ENCODE measurements at places on chromosomes 12 and 14.
A peak's percentile ranks its signal among the peaks of the same experiment; 100 is the strongest.

- DNase-seq, result peak; percentile 92
Observed at GRCh38 chr12:133080026-133080367, 726 bp upstream of the ZNF140 start.

DNA sequence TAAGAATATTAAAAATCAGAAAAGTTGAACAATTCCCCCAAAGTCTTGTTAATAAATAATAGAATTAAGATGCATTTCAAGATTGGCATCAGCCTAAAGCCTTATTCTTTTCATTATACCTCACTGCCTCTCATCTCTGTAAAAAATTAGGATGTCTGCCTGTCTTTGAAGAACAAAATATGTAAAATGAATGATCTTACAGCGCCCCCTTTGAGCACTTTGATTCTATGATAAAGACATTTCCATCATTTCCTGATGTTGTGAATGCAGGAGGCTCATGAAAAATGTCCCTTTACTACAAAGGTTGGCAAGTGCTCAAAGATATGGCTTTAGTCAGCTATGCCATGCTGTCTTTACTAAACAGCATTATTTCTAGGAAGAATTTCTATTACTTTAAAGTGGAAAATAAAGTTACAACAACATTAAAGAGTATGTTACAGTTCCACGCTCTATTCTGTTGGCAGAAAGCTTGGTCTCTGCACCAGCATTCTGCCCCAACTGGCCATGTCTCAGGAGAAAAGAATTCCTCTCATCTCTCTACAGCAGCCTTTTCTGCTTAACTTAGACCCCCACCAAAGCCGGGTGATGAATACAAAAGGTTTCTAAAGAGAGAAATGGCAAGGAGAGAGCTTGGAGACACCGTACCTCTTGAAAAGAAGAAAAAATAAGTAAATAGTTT is 95.1 kb downstream of the LLPH start:
- no peak for DNase-seq

- DNase-seq, result no peak
Observed at GRCh38 chr14:61428261-61428660, 106.9 kb downstream of the PRKCH start.

GRCh38 chr12:112755507-112755906 is 36.0 kb upstream of the RPH3A start:
- DNase-seq, result no peak

- DNase-seq, result no peak
Observed at GRCh38 chr12:14332482-14332881, 33.0 kb upstream of the ATF7IP start.

- DNase-seq, result no peak
Observed at GRCh38 chr14:90111895-90112534, 50.2 kb downstream of the KCNK13 start.

GRCh38 chr12:1880876-1881275 is 37.6 kb downstream of the CACNA2D4 start:
- DNase-seq, result no peak

GRCh38 chr12:45557016-45557415 is 172.5 kb upstream of the ARID2 start:
- no peak for DNase-seq

DNA sequence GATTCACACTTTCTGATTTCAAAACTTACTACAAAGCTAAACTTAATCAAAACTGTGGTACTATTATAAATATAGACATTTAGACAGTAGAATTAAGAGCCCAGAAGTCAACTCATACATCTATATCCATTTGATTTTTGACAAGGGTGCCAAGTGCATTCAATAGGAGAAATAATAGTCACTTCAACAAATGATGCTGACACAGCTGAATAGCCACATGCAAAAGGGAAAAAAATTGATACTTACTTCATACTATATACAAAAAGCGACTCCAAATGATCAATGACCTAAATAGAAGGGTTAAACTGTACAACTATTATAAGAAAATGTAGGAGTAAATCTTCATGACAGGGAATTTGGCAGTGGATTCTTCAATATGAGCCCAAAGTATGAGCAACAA is 40.7 kb upstream of the SYT10 start:
- DNase-seq, result no peak

GRCh38 chr12:2198005-2198501 is 145.3 kb downstream of the CACNA1C start:
- no peak for DNase-seq

GRCh38 chr12:19515179-19515578 is 75.9 kb downstream of the AEBP2 start:
- DNase-seq, result no peak

DNA sequence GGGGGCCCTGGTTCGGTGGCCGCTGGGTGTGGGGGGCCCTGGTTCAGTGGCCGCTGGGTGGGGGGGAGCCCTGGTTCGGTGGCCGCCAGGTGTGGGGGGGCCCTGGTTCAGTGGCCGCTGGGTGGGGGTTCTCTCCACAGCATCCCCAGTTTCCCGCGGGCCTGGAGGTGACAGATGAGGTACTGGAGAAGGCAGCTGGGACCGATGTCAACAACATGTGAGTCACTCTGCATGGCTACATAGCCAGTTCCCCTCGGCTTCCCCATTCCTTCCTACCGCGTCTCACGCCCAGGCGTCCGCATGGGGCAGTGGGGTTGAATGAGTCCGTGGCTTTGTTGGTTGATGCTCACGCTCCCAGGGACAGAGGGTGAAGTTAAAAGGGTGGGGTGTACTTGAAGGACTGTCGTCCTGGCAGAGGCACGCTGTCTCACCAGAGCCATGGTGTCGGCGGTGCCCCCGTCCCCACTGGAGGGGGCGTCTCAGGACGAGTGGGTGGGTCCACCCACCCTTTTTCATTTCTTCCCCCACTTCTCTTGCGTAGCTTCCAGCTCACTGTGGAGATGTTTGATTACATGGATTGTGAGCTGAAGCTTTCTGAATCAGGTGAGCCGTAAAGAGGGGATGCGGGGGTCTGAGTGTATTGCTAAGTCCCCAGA is 15.6 kb downstream of the HIP1R start:
- no peak for DNase-seq

GRCh38 chr12:103758310-103759089 is 82.5 kb downstream of the NT5DC3 start:
- no peak for DNase-seq

- DNase-seq, result no peak
Observed at GRCh38 chr12:25491396-25492325, 61.4 kb downstream of the LMNTD1 start.

- DNase-seq, result no peak
Observed at GRCh38 chr12:96155181-96155580, 39.0 kb upstream of the ELK3 start.

DNA sequence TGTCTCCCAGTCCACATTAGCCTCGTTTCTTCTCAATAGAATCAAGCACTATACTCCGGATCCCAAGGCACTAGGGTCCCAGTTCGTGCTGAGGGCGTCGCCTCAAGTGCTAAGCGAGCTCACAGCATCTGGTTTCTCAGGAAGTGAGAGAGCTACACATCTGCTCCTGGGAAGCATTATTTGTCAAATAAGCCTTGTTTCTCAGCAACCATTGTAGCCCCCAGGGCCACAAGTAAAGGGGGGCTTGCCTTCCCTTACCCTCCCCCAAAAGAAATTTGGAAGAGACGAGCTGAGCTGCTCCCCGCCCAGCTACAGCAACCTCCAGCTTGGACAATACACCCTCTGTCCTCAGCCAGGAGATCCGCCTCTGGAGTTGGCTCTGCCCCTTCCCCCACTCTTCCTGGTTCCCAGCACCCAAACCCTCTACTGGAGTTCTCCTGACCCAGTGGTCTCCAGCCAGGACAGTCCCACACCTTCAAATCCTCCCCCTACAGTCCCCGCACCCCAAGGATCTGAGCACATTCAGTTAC is 5.7 kb upstream of the TNS2 start:
- DNase-seq, result no peak

DNA sequence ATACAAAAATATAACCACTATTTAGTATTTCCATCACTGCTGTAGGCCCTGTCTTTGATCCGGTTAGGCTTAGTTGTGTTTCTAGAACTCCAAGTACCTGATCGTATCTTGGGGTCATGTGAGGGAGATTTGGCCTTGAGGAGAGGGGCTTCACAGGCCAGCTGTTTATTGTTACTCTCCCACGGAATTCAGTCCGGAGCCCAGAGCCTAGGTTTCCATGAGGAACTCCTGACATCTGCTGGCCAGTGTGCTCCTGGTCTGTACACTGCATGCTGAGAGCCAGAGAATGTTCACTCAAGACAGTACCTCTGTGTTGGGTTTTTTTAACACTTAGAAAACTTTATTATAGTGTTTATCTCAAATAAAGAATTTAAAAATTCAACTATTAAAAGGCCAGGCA is 341.0 kb upstream of the TMEM132C start:
- no peak for DNase-seq

DNA sequence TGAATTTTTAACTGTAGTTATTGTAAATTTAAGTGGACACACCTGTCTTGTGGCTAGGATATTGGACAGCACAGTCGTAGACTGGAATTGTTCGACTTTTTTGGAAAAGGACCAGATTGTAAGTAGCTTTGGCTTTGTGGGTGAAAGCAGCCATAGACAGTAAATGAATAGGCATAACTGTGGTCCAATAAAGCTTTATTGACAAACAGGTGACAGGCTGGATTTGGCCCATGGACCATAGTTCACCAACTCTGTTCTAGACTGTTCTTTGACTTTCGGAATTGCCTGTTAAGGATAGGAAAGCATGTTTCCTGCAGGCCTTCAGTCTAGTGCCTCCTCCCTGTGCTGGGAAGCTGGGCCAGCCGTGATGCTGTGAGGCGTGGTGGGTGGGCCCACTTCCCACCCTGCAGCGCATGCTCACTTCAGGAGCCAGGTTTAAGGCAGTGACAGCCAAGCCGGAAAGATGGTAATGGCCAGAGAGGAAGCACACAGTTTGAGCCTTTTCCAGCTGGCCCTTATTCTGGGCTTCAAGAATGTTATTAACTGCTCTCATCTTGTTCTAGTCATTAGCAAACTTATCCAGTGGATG is 51.8 kb downstream of the PPP2R5C start:
- DNase-seq, result no peak

- no peak for DNase-seq
Observed at GRCh38 chr14:76432827-76433752, 57.2 kb downstream of the ESRRB start.
